SIG-M5 (cell line): ENCODE measurements at places on chromosomes 6 and 20.

DNA sequence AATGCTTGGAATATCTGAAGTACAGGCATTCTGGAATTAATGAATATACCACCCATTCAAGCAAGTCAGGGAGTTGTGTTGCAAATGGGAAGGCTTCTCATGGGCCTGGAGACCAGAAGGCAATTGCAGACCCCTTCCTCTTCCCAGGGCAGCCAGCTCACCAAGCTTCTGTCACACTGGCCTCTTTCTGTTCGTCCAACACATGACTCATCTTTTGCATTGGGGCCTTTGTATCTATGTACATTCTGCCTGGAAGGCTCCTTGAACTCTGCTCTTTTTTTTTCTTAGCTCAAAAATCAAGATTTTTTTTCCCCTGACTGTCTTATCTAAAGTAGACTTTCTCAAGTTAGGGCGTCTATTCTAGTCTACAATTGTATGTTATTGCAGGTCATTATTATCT, 132.9 kb upstream of the MYLIP start:
- no peak for DNase-seq

GRCh38 chr6:121522771-121523386, 87.4 kb downstream of the GJA1 start:
- DNase-seq = no peak

GRCh38 chr20:57866250-57867106, 156.7 kb upstream of the PMEPA1 start:
- no peak for DNase-seq

GRCh38 chr6:25010902-25011625, 75.3 kb upstream of the RIPOR2 start:
- no peak for DNase-seq

- no peak for DNase-seq
These were observed 3.0 kb downstream of the KCNG1 start for GRCh38 chr20:51019656-51020592.

- DNase-seq = no peak
These were observed 224.5 kb downstream of the RFPL4B start for GRCh38 chr6:112571488-112572270.

GRCh38 chr6:37546141-37546871, 46.6 kb upstream of the CCDC167 start:
- DNase-seq = no peak

- DNase-seq = no peak
These were observed 25.2 kb upstream of the LRRN4 start for GRCh38 chr20:6079016-6079415.

DNA sequence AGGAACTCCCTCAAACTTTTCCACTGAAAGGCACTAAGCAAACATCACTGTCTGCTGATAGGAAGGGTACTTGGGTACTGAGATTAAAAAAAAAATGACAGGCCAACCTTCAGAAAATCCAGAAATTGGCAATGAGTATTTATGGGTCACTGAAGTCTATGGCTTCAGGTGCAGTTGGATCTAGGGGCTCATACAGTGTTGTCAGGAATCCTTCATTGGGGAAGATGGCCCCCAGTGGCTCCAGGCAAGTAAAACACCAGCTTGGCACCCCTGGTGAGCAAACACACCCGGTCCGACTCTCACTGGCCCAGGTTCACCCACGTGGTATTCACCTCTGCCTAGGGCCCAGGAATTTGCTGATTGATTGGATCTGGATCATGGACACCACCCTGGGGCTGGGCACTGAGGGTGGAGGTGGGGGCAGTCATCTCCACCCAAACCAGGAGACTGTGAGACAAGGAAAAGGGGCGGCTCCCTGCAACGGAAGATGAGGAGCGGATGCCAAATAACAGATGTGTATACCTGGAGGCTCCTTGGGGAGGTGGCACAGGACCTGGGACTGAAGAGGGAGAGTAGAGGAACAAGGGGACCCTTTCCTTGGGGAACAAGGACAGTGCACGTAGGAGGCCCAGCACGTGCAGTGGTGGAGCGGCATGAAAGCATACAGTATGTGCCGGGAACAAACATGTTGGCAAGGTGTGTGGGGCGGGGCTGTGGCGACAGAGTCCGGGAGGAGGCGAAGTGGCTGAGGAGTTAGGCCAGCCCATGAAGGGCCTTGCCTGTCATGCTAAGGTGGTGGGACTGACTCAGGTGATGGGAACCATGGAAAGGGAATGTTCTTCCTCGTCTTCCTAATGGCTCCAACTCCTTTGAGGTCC, 4.7 kb downstream of the SLC2A10 start:
- DNase-seq = no peak

DNA sequence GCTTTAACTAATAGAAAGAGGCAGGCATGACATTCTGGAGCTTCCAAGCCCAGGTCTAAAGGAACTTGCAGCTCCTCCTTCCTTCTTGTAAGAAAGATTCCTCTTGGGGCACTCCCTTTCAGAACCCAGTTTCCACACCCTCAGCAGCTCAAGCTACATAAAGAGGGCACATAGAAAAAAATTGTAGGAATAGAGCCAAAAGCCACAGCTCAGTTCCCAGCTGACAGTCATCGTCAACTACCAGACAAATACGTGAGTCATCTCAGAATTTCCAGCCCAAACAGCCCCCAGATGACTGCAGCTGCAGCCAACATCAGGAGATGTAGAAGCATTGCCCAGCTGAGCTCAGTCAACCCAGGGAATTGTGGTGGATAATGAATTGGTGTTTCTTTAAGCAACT, 349.8 kb upstream of the ARID1B start:
- no peak for DNase-seq

- no peak for DNase-seq
These were observed 96.6 kb downstream of the AKAP7 start for GRCh38 chr6:131231891-131232290.

DNA sequence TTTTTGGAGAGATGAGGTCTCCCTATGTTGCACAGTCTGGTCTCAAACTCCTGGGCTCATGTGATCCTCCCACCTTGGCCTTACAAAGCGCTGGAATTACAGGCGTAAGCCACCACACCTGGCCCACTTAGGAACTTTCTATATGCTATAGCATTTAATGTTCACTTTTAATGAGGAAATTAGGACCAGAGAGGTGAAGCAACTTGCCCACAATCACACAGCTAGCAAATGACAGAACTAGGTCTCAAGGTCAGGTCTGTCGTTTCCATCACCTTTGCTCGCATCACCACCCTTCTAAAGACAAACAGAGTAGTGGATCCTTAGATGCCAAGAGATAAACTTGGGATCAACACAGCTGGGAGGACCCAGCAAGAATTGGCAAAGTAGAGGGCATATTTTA, 381.7 kb downstream of the CD83 start:
- DNase-seq = no peak

GRCh38 chr20:11204926-11205768, 531.3 kb upstream of the JAG1 start:
- DNase-seq = no peak

- DNase-seq = no peak
These were observed 21.1 kb downstream of the FOXC1 start for GRCh38 chr6:1630771-1631217.

GRCh38 chr6:152330961-152331360, 306.2 kb downstream of the SYNE1 start:
- DNase-seq = no peak

GRCh38 chr6:89690944-89691324, 52.4 kb upstream of the LYRM2 start:
- no peak for DNase-seq

- DNase-seq = no peak
These were observed 495.0 kb upstream of the NRSN1 start for GRCh38 chr6:23630726-23631635.

- peak; percentile 58 for DNase-seq
These were observed 44.8 kb downstream of the FGD2 start for GRCh38 chr6:37050045-37050853.

DNA sequence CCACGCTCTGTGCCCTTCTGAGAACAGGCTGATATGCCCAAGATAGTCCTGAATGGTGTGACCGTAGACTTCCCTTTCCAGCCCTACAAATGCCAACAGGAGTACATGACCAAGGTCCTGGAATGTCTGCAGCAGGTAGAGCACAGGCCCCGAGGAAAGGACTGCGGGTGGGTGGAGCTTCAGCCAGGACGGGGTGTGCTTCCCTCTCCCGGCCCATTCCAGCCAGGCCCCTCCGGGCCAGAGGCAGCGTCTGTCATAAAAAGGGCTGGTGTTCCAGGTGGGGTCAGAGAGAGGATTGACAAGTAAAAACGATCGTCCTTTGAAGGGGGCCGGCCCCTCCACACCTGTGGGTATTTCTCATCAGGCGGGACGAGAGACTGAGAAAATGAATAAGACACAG, 1.3 kb downstream of the RTEL1 start:
- DNase-seq = no peak

- no peak for DNase-seq
These were observed 6.0 kb downstream of the MKKS start for GRCh38 chr20:10428008-10428407.

DNA sequence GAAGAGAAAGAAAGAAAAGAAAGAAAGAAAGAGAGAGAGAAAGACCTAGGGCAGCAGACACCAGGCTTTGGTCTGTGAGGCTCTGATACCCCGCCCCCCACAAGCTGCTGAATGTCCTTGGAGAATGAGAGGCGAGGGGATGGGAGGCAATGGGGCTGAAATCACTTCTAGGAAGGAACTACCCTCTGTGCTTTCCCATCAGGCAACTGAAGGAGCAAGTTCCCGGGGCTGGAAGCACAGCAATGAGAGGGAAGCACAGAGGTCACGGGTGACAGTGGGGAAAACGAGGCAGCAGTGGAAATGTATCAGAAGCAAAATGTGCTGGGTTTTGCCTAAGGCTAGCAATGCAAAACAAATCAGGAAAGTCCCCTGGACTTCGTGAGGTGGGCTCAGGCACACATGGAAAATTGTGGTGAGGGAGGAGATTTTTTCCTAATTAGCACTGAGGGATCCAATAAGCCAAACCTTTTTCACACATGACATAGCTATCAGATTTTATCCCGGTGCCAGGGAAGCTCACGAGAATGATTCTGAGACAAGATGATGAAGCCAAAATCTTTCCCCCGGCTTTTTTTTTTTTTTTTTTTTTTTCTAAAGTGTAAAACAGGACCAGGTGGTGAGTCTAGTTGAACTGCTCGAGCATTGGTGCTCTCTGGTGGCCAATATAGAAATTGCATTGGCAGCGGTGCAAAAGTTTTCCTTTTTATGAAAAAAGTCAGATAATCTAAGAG, 16.8 kb upstream of the ARFGEF2 start:
- no peak for DNase-seq

- DNase-seq = no peak
These were observed 99.8 kb downstream of the TFAP2A start for GRCh38 chr6:10315034-10315433.

- DNase-seq = no peak
These were observed 184.5 kb upstream of the PDE10A start for GRCh38 chr6:165847407-165848085.

DNA sequence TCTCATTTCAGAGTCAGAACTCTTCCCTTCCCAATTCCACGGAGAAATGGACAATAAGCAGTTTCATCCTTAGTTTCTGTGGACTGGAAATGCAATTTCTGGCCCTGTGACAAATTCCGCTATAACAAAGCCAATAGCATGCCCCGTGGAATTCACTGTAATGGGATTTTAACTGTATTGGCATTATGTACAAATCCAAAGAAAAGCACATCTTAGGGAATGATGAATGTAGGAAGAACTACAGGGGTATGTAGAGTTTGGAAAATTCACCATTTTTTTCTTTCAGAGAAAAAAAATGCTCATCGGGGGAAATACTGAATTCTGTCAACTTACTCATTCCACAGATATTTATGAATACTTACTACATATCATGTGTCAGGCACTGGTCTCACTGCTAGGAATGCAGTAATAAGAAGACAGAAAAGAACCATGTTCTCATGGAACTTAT, 43.5 kb downstream of the KIF6 start:
- DNase-seq = no peak

DNA sequence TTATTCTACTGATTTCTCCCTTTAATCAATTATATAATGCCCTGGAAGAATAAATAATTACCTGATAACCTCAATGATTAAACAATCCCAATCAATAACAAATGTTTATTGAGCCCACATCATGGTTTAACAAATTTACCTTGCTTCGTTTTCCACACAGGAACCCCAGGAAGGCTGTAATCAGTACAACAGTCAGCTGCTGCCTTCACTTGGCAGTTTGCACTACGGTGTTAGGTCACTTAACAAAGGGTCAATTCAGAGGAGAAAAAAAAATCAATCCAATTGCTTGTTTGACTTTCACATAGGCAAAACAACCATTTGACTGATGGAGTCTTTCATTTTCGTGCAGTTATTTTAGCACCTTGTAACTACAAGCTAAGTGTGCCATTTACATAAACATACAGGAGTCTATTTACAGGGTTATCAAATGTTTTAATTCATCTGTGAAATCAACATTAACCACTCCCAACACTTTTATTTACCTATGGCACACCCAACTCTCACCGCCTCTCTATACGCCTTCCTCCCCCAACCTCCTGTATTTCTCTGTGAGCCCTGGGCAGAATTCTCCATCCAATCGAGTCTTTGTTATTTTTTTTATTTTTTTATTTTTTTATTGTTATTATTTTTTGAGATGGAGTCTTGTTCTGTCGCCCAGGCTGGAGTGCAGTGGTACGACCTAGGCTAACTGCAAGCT, 140.4 kb upstream of the TAB2 start:
- no peak for DNase-seq

- DNase-seq = no peak
These were observed 1.9 kb downstream of the ID1 start for GRCh38 chr20:31606804-31607639.

DNA sequence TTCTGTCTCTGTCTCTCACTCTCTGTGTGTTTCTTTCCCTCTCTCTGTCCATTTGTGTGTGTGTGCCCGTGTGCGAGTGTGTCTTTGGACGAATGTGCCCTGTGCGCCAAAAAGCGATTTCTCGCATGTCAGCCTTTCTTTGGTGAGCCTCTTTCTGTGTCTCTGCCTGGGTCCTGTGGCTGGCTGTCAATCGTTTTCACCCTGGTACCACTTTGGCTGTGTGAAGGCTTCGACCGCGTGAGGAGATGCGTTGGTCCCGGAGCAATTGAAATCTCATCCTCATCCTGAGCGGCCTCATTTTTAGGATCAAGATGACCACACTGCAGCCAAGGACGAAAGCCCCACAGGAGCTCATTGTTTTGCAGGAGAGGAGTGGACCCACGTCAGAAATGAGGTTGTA, 288.9 kb upstream of the ZNF337 start:
- no peak for DNase-seq

GRCh38 chr20:22371843-22372242, 212.5 kb downstream of the FOXA2 start:
- no peak for DNase-seq

- DNase-seq = no peak
These were observed 776.4 kb upstream of the NRSN1 start for GRCh38 chr6:23349521-23350147.
